ENCODE measurements at places on chromosomes 4 and X.
A peak's percentile ranks its signal among the peaks of the same experiment; 100 is the strongest.

GRCh38 chr4:39023059-39023458, 9.2 kb downstream of the TMEM156 start:
- no peak for DNase-seq

GRCh38 chr4:105022811-105023667, 123.6 kb upstream of the TET2 start:
- no peak for DNase-seq

DNA sequence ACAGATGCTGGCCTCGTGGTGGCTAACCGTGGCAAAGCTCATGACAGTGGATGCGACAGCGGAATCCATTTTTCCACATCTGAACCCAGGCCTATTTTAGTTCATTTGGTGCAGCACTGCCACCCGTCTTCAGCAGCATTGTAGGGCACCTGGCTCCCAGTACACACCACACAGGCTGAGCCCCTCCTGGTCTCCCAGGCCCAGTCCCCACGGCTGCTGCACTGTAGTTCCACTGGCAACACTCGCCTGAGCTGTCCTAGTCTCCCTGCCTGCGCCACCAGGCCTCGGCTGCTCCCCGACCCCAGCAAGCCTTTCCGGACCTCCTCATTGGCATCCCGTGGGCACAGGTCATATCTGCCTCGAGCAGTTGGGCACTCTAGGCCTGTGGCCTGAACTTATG, 76.2 kb downstream of the MTMR1 start:
- no peak for DNase-seq

GRCh38 chr4:155667222-155667567, 547 bp downstream of the GUCY1A1 start:
- peak; percentile 9 for DNase-seq

- no peak for DNase-seq
Observed at GRCh38 chr4:168622600-168622999, 125.7 kb downstream of the PALLD start.

GRCh38 chr4:105807496-105807895, 87.8 kb upstream of the NPNT start:
- DNase-seq = no peak

DNA sequence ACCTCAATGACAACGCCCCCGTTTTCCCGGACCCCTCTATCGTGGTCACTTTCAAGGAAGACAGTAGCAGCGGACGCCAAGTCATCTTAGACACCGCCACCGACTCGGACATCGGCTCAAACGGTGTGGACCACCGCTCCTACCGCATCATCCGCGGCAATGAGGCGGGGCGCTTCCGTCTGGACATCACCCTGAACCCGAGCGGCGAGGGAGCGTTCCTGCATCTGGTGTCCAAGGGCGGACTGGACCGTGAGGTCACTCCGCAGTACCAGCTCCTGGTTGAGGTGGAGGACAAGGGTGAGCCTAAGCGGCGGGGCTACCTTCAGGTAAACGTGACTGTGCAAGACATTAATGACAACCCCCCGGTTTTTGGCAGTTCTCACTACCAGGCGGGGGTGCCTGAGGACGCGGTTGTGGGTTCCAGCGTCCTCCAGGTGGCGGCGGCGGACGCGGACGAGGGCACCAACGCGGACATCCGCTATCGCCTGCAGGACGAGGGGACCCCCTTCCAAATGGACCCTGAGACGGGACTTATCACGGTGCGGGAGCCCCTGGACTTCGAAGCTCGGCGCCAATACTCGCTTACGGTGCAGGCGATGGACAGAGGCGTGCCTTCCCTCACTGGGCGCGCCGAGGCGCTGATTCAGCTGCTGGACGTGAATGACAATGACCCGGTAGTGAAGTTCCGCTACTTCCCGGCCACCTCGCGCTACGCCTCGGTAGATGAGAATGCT, 2.2 kb downstream of the FAT4 start:
- DNase-seq = no peak

- DNase-seq = no peak
Observed at GRCh38 chrX:102515975-102516941, at the start of gene TMSB15A. Gene TMSB15A, minus strand, starts transcription at chrX:102516739.

DNA sequence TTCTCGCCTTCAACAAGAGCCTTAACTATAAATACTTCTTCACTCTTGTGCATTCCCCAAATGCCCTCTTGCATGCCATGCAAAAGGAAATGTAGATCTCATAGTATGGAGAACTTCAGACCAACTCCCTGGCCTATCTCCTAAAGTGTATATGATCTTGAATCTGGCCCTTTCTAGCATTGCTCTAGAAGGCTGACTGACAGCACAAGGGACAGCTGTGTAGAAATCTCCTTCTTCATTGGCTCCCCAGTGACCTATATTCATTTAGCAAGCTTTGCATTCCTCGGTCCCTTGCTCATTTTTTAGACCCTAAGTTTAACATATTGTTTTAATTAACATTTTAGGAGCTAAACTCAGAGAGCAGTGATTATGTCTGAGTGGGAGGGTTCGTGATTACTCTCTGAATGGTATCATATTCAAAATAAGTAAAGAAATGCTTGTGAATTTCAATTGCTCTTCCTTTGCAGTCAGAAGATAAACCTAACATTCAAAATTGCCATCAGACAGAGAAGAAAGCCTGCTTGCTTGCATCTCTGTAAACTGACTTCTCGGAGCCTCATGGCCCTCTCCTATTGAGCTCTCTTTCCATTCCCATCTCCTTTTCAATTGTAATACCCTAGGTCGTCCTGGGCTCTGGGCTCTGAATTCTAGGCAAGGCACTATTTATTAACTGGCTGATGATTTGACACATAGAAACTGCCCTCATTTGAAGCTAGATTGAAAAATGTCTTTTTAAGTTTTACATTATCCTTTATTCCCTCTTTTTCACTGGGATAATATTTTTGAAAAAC, 120.3 kb upstream of the PRKG2 start:
- no peak for DNase-seq

DNA sequence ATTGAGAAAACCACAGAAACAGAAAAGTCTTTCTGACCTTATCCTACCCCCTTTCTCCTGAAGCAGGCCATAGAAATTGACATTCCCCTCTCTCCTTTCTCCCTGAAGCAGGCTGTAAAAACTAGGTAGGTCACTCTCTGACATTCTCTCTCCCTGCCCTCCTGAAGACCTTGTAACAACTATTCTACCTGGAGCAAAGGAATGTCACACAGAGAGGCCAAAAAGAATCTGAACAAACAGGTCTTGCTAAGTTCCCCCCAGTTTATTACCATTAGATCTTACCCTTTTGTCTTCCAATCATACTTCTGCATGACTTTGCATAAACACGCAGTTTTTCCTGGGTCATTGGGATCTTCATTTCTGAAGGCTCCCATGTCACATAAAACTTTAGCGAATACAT, 198.3 kb upstream of the GYPA start:
- no peak for DNase-seq

DNA sequence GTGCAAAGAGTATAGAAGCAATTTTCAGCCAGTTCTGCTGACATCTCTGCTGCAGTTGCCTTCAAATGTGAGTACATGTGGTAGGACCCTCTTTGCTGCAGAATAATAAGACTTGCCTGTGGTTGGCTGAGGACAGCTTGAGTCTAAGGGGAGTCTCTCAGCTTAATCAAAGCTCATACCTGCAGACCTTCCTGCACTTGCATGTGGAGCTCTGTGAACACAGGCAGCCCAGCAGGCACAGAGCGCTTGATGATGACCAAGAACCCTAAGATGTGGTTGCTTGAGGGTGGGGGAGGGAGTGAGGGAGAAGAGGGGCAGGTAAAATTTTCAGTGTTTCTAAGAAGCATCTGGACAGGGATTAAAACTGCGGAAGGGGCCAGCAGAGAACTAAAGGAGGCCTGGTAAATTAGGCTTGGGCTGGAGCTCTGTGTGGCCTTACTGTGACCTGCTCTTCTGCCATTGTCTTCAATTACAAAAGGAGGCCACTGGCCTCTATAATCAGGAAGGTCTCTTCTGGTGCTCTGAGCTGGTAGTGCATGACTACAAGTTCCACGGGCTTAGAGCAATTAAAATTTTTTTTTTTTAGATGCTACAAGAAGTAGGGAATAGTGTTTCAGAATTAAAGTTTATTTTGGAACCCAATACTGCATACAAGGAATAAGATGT, 59.9 kb upstream of the CHRNA9 start:
- DNase-seq = no peak
